Non-pigmented ciliary epithelial cell (primary cell): ENCODE measurements at places on chromosomes 5 and 9.

DNA sequence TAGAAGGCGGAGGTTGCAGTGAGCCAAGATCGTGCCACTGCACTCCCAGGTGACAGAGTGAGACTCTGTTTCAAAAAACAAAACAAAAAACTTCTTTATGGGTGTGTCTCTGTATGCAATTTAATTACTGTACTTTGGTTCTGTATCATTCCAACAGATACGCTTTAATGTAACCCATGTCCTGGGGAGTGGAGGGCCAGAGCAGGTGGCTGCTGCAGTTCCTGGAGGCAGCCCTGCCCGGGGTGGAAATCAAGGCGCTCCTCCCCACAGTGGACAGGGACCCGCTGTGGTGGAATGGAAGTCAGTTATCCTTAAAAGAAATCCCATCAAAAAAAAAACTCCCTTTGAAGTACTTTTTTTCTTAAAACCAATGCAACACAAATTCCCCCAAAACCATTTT lies 1.9 kb downstream of the DAP start:
- DNase-seq = no peak

DNA sequence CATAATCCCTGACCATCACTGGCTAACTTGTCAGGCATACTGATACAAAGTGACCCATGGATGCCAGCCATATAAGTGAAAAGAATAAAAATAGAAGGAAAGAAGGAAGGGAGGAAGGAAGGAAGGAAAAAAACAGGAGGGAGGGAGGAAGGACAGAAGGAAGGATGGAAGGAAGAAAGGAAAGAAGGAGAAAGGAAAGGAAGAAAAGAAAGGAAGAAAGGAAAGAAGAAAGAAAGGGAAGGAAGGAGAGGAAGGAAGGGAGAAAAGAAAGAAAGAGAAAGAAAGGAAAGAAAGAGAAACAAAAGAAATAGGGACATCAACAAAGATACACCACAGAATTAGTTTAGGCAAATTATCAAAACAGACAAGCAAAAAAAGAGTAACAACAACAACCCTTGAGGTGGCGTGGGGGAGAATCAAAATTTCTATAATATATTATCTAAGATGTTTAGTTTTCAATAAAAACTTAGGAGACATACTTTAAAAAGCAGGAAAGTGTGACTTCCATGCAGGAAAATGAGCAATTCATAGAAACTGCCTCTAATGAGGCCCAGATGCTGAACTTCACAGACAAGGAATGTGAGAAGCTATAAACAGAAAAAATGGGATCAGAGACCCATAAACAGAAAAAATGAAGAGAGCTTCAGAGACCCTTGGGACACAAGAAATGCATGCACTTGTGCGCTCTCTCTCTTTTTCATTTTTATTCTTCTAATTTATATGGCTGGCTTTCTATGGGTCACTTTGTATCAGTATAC lies 96.1 kb upstream of the NFIL3 start:
- no peak for DNase-seq

GRCh38 chr5:81121836-81122630 lies 111.1 kb upstream of the CKMT2 start:
- DNase-seq = no peak

DNA sequence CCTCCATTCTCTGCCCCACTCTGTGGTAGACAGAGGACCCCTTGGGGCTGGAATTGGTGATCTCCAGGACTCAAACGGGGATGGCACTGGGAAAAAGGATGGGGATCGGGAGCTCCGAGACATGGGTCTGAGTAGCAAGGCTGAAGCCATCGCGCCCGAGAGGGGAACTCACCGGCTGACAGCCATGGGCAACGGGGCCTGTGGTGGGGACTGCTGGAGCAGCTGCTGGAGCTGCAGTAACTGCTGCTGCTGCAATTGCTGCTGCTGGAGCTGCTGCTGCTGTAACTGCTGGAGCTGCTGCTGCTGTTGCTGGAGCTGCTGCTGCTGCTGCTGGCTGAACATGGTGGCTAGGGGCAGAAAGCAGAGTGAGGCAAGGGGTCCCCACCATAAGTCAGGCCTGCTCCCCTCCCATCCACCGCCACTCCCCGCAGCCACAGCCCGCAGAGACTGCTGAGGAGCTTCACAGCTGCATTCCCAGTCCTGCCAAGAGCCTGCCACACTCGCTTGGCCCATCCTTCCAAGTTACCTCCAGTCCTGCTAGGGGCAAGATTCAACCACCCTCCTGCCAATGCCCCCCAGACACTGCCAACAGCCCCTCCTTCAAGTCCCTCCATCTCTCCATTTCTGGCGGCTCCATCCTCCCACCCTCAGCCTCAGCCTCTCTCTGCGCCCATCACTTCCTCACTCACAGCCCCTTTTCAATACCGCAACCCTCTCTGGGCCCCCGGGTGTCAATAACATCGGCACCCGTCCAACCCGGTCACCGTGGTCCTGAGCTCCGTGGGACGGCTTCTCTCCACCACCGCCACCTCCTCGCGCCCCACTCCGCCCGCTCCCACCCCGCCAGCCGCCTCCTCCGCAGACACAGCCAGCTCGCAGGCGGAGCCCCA lies 611 bp downstream of the CIZ1 start:
- DNase-seq = no peak

DNA sequence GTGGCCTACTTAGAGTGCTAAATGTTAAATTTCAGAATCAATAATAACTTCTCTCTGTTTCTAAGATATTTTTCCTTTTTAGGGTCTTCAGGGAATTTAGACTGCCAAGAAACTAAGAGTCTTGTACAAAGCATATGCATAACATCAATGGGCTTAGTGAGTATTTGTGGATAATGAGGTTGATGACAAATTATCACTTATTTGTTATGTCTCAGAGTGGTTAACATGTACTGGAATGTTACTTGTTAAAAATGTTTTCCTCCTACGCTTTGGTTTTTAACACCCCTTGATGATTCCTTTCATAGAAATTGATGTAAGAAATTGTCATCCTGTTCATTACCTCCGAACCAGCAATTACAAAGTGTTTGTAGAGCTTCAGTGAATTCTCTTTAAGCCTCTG lies 144.3 kb downstream of the MRPS30 start:
- no peak for DNase-seq

- DNase-seq = no peak
Observed at GRCh38 chr5:144684899-144685298, 514.2 kb downstream of the KCTD16 start.

DNA sequence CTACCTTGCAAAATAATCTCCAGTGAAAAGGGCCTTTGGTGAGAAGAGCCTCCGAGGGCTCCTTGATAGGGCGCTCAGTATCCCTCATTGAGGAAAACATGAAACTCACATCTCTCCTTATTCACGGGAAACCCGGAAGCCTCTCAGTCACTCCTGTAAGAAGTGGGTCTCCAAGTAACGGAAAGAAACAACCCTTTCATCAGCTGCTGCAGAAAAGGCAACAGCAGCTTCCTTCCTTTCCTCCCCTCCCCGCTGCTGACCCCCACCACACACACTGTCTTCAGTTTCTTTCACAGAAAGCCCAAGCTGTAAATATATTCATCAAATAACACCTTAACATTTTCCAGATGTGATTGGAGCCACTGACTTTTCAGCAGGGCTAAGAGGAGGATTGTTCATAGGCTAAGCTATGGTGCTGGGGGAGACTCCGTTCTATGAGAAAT lies 81.4 kb downstream of the C9orf152 start:
- no peak for DNase-seq

DNA sequence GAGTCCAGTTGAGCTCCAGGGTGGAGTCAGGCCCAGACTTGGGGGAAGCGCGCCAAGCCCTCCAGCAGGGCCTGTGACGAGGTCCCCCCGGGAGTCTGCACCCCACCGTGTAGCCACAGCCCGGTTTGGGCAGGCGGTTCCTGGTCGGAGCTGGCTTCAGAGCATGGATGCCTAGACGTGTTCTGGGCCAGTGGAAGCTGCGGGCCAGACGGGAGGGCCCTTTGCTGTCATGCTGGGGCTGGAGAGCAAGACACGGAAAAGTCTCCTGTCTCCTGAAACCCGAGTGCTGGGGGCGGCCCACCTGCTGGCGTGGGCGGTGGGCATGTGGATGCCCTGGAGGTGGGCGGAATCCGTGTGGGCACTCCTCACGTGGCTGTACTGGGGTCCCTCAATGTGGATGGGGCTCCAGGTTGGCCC lies 1.9 kb downstream of the GPSM1 start:
- no peak for DNase-seq

DNA sequence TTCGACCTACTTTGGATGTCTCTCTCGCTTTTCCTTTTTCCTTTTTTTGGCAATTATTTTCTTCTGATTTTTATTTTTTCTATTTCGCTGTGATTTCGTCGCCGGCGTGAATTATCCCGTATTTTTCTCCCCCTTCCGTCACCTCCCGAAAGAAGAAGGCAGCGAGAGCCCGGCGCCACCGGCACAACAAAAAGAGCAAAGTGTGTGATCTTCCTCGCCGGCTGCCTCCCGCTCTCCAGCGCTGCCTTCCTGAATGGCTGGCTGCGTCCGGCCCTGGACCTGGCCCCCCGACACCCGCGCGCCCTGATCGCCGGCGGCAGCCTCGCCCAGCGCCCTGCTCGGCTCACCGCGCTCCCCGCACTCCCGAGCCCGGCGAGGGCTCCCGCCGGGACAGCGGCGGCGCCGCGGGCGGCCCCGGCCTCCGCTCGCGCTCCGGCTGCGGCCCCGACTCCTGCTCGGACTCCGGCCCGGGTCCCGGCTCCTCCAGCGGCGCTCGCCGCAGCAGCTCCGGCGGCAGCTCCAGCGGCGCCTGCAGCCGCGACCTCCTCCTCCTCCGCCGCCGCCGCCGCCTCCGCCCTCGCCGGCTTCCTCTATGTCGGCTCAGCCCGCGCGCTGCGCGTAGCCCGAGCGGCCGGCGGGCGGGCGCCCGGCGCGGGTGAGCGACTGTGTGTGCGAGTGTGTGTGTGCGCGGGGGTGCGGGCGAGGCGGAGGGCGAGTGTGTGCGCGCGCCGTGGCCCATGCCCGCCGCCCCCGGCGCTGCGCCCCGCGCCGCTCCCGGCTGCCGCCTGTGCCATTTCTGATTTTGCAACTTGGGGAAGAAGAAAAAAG lies 960 bp downstream of the NR2F1 start:
- no peak for DNase-seq

- no peak for DNase-seq
Observed at GRCh38 chr5:168006456-168007130, 284.9 kb upstream of the WWC1 start.

DNA sequence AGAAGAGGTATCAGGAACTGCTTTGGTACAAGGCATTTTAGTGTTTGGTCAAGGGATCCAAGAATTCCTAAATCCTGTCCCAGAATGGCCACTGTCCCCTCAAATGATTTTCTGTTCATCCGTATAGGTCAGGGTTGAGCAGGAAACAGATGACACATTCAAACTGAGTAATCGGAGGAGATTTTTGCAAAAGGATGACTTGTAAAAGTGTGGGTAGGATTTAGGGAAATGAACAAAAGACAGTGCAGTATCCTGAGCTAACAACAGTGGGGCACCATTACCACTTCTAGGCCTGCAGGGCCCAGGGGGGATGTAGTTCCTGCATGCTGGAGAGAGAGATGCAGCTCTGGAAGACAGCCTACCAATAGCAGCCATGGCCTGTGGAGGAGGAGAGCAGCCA lies 290.1 kb downstream of the ZSWIM6 start:
- DNase-seq = no peak

GRCh38 chr5:136420168-136420898 lies 55.0 kb upstream of the TRPC7 start:
- DNase-seq = no peak

GRCh38 chr9:16690205-16690604 lies 180.3 kb downstream of the BNC2 start:
- DNase-seq = no peak

- DNase-seq = no peak
Observed at GRCh38 chr5:151151793-151152192, 5.8 kb downstream of the ANXA6 start.

GRCh38 chr5:101796427-101796826 lies 499.7 kb downstream of the SLCO4C1 start:
- no peak for DNase-seq

GRCh38 chr9:12289711-12290110 lies 403.5 kb upstream of the TYRP1 start:
- DNase-seq = no peak

DNA sequence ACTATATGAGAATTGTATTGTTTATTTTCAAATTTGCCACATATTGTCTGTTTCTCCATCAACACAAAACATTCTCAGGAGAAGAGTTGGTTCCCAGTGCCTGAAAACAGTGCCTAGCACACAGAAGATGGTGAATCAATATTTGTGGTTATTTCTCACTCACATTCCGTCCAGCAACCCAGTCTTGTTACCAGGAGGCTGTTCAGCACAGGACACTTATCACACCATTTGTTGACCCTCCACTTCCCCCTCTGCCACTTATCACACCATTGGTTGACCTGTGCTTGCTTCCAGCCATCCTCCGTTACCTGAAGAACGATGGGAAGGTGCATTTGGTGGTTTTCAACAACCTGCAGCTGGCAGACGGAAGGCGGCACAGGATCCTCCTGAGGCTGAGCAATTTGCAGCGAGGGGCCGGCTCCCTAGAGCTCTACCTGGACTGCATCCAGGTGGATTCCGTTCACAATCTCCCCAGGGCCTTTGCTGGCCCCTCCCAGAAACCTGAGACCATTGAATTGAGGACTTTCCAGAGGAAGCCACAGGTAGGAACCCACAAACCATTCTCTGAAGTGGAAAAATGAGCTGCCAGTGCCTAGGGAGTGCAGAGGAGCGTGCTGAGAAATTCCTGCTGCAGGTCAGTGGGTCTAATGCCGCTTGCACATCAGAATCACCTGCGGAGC lies 20.5 kb downstream of the THBS4 start:
- no peak for DNase-seq

- DNase-seq = peak; percentile 28
Observed at GRCh38 chr9:116543731-116544400, 143.2 kb upstream of the TRIM32 start.

DNA sequence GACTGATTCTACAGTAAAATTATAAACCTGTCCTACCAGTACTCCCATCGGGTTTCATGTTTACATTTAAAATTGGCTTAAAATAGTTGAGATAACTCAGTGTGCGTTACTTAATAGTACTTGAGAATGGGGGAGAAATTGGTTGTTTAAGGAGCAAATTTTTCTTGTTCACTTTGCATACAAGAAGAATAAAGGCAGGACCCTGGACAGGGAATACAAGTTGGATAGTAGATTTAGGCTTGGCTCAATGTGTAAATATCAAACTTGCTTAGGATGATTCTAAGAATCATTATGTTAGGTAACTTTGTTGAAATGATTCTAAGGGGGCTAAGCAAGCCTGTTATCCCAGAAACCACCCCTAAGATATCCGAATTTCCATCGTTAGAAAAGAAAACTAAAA lies 448.4 kb upstream of the TLE4 start:
- DNase-seq = no peak
